ENCODE measurements at places on chromosomes 6 and 20. TPM values are rescaled to one million over a fixed set of nuclear protein-coding genes. Genes with fewer than 3 reads are reported as not detected.
A peak's percentile ranks its signal among the peaks of the same experiment; 100 is the strongest.

GRCh38 chr6:13005994-13006393 is 289.4 kb downstream of the PHACTR1 start:
- no peak for DNase-seq

DNA sequence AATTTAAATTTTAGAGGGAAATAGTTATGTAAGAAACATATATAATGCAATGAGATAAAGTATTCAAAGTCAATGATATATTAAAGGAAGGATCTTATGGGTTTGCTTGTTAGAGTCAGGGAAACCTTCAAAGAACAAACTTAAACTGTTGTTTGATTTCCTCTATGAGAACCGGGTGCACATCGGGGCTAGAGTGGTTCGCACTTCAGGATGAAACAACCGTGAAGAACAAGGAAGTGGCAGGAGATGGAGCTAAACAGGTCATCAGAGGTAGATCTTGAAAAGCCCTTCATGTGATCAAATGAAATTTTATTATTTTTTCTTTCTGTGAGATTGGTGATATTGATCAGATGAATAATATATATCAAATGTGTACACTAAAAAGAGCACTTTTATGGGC is 951.9 kb upstream of the FLRT3 start:
- DNase-seq, result no peak

- no peak for DNase-seq
These were observed 11.7 kb downstream of the HCK start for GRCh38 chr20:32063695-32064094.

DNA sequence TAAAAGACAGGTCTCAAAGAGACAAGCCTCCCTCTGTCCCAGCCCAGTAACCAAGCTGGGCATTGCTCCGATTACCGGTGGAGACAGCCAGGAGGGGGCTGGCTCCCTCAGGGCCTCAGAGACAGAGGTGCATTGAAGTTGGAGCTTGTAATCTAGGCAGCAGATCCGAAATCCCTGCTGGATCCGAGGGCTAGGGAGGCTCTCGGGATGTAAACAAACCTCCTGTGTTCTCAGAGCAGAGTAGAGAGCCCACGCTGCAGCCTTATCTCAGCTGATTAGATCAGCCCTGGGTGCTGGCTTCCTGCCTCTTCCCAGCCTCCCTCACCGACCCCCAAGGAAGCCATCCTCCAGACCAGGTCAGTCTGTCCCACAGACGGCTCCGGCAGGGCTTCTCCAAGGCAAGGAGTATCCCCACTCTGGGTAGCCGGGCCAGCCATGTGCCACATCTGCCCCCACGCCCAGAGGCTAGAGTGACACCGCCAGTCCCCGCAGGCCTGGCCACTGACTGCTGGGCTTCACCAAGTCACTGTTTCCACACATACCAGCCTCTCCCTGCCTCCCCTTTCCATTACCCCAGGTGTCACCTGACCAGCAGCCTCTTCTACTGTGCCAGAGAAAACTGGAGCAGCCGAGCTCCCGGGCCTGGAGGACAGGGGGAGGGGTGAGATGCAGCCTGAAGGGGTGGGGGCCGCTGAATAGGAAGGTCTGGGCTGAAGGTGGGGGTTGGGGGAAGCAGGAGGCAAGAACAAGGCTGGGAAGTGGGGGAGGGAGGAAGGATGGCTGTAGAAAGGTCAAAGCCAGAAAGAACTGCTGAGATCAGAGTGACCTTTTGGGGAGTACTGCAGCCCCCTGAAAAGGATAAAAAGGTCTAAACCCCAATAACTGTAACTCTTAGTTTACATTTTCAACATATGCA is 6.0 kb downstream of the SDC4 start:
- DNase-seq, result peak; percentile 85

DNA sequence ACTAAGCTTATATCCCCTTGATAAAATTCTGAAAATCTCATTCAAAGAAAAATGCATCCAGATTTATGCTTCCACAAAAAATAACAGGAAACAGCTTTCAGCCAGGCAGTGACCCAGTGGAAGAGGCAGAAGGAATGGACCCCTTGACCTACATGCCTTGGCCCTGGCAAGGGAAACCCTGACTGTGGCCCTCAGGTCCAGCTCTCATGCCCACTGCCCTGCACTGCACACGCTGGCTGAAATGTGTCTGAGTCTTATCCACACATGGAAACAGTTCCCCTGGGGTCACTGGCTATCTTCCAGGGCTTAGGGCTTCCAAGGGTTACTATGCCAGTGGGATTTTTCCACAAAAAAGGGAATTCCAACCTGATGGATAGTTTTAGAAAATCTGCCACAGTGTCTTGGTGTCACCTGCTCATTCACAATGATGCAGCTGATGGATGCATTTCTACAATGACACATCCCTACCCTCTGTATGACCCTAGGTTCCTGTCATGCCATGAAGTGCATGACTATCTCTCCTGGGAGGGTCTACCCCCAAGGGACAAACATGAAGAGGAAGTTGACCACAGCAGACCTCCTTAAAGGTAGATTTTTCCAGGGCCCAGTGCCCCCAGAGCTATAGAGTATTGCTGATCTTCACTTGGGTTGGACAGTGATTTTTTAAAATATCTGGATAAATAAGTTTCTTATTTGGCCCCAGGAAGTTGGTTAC is 121.9 kb upstream of the CD93 start:
- DNase-seq, result no peak

DNA sequence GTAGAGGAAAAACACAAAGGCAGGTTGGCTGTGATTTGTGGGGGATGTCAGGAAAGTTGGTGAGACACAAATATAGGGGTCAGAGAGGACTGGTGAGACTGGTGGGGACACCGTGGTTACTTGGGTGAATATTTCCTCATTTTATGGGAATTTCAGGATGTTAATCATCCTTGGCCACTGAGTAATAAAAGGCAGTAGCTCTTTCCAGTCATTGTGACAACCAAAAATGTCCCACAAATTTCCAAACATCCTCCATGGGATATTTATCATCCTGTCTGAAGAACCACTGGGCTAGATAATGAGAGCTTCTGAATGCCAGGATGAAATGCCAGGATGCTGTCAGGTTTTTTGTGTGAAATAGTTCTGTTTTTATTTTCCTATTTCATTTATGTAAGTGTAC is 374.1 kb downstream of the CD109 start:
- no peak for DNase-seq

DNA sequence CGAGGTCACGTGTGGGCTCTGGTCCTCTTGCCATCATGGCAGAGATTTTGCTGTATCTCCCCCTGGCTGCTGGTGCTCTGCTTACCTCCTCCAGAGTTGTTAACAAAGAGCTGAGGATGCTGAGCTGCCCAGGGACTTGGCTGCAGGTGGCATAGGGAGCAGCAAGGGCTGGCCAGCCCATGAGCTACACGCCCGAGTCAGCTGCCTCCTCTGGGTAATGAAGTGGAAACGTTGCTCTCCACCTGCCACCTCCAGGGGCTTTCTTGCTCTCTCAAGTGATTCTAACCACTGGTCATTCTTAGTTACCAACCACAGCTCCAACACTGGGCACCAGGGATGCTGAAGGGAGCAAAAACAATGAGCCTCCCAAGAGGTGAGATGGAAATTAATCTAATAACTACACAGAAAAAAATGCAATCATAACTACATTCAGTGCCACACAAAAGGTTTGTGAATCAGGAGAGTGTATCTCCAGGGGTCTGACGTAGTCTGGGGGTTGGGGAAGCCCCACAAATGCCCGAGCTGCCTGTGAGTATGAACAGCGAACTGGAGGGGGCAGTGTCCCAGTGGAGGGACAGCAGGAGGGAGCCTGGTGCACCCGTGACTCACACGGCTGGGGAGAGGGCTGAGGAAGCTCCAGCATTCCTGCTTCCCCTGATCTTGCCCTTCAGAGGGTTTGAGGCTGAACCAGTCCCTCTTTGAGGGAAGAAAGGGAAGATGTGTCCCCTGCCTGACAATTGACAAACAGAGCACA is 78.7 kb downstream of the CDH26 start:
- no peak for DNase-seq

GRCh38 chr20:59094576-59094975 is 52.0 kb upstream of the PRELID3B start:
- no peak for DNase-seq

GRCh38 chr6:85465762-85466161 is 15.9 kb downstream of the NT5E start:
- DNase-seq, result no peak

- DNase-seq, result no peak
These were observed 37.5 kb upstream of the SRSF6 start for GRCh38 chr20:43420192-43420591.

DNA sequence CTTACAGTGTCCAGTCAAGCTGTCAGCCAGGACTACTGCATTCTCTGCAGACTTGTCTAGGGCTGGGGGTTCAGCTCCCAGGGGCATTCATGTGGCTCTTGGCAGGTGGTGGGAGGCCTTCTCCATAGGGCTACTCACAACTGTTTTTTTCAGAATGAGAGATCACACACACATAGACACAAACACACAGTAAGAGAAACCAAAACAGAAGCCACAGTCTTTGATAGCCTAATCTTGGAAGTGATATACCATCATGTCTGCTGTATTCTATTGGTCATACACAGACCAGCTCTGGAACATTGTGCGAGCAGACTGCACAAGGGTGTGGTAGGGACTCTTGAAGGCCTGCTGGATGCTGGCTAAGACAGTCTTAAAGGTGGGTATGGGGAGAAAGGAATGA is 13.5 kb downstream of the TMEM170B start:
- no peak for DNase-seq

- DNase-seq, result no peak
These were observed 77.6 kb upstream of the BACH2 start for GRCh38 chr6:90374201-90374600.

- peak; percentile 51 for DNase-seq
These were observed 36.1 kb downstream of the GMDS start for GRCh38 chr6:2209226-2209809.

GRCh38 chr6:143441680-143442545 is 8.6 kb downstream of the ADAT2 start:
- no peak for DNase-seq

DNA sequence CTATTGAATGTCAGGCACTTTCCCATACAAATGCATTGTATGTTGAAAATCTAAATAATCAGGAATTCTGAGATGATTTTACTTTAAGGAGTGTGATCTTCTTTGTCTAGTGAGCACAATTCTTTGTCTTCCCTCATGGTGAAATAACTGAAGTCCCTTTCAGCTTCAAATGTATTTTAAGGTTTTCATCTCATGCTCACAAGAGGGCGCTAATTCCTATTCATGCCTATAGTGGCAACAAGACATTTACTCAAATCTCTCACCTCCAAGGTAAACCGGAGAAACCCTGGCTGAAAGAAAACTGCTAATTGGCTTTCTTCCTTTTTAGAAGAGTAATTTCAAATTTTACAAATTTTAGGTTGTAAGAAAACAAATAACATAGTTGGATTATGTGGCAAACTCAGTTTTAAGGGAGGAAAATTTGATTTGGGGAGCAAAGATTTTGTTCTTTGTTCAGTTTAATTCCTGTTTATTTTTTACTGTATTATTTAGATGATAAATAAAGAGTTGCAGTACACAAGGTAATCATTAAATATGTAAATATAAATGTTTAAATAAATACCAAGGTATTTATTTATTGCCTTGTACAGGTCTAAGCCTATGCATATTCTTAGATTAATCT is 69.1 kb downstream of the SLC35F1 start:
- peak; percentile 9 for DNase-seq

DNA sequence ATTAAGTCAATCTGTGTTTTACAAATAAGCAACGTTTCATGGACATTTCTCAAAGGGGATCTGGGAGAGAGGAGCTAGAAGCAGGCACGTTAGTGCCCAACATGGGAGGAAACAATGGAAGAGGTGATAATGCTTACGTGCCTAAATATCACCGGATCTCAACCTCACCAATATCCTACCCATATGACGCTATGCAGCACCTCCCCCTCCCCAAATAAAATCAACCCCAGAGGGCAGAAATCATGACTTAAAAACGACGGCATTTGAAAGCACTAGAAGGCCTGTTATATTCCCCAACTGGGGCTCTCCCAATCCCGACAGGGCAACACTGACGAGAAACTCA is 425 bp downstream of the HBS1L start:
- DNase-seq, result no peak

DNA sequence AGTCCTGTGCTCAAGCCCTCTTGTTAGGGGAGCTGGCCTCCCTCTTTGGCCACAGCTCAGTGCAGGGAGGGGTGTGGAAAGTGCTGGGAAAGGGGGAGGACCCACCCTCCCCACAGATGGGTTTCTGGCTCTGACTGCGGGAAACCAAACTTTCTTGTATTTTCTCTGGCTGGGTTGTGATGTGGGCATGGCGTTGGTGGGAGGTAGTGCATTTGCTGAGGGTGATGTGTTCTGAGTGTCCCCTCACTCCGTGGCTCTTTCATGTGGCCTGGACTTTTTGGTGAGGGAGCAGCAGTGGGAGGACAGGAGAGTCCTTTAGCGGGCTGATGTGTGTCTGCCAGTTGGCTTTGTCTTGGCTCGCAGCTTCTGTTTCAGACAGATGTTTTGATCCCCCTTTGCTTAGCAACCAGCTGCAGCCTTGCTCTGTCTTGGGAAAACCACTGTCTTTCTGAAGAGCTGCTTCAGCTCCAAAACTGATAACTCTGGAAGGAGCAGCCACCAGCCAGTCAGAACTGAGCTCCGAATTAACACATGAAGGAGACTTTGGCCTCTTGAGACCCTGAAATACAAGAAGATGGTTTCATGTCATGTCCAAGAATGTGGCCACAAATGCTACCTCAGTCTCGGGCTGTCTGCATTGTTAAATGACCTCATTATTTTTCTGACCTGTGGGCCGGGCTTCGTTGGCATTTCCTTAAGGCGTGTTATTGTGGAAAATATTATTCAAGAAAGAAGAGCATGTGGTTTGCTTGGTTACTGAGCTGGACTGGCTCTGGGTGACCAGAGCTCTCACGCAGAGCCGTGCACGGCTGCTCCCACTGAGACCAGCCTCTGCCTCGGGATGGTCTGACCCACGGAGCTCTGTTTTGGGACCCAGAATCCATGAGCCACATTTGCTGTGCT is 21.5 kb downstream of the SYNJ2 start:
- DNase-seq, result peak; percentile 56

- DNase-seq, result no peak
These were observed 13.8 kb upstream of the FUCA2 start for GRCh38 chr6:143525356-143525755.

GRCh38 chr6:81561731-81562130 is 190.8 kb downstream of the TENT5A start:
- DNase-seq, result no peak

- DNase-seq, result no peak
These were observed 59.1 kb downstream of the SCAF8 start for GRCh38 chr6:154792325-154792724.

- DNase-seq, result no peak
These were observed 31.8 kb upstream of the HBS1L start for GRCh38 chr6:135086414-135086764.

DNA sequence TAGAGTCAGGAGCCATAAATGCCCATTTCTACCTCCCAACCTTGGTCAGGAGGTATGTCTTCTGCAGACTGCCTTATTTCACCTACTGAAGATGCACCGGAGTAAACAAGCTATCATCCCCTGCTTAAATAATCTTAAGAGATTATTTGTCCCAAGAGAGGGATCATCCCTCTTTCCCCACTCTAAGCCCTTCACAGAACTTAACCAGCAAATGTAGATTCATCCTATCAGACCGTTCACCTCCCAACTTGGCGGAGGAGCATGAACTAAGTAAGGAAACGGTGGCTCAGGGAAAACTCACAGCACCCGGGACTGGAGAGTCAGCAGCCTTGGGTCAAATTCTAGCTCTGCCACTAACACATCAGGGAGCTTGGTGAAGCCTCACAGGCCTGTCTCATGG is 115.3 kb downstream of the TRERF1 start:
- DNase-seq, result no peak

GRCh38 chr6:95515975-95516374 is 61.4 kb upstream of the MANEA start:
- no peak for DNase-seq

Gene SPATS1
- not detected for polyA plus RNA-seq

Gene CCN6
- polyA plus RNA-seq, result 0.43 TPM

Gene CLPSL1
- polyA plus RNA-seq, result not detected

Gene ZNF311
- 3.2 TPM for polyA plus RNA-seq

Gene TFAP2B
- not detected for polyA plus RNA-seq

Gene FOXC1
- 0.48 TPM for polyA plus RNA-seq

Gene ZNF165
- 2.7 TPM for polyA plus RNA-seq

Data from large intestine (tissue), 12 donors.